Colonic mucosa (tissue), 4 donors: ENCODE measurements at places on chromosomes 6 and 20. TPM values are rescaled to one million over a fixed set of nuclear protein-coding genes. Genes with fewer than 3 reads are reported as not detected.
A peak's percentile ranks its signal among the peaks of the same experiment; 100 is the strongest.

DNA sequence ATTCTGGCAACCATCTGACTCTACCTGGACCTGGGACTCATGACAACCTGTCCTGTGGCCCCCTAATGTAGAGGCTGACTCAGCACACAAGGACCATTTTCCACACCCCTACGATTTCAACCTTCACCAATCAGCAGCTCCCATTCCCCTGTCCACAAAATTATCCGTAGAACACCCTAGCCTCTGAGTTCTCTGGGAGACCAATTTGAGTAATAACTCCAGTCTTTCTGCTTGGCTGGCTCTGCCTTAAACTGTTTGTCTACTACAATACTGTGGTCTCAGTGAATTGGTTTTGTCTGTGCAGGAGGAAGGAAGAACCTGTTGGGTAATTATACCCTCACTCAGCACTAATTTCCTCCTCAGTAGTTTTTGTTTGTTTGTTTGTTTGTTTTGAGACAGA lies 99.3 kb upstream of the MRPS10 start:
- no peaks in the 10 kb centered on the region for H3K27me3 ChIP-seq
- no peaks in the 10 kb centered on the region for H3K36me3 ChIP-seq
- peak overlapping the region; percentile 39 for H3K27ac ChIP-seq
- no peak for DNase-seq
- no peak overlapping the region for H3K4me3 ChIP-seq

Gene MATN4
- total RNA-seq, result 0.47 TPM

DNA sequence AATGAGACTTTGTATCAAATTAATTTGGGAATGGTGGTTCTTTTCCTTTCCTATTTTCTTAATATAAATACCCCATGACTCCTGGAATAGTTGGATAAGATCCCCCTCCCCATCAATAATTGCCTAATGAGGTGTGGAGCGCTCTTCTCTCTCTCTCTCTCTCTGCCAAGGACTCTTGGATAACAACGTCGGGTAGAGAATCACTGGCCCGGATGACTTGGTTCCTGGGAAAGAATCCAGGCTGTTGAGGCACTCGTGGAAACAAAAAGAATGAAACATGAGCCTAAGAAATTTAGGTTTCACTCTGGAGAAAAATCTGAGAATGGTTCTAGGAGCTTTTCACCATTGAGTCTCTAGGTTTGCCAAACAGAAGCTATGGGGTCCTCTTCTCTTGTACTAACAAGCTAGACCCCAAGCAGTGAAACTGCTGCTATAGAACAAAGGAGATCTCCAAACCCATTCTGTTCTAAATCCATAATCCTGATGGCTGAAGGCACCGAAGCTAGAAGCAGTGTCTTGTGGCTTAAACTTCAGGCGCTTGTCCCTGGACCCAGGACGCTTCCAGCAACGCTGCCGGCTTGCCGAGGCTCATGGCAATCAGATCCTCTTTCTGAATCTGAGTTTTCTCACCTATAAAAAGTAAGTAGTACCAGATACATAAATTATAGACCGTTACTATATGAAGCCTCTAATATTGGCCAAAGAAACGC lies 241.6 kb upstream of the BTBD3 start:
- no peak for DNase-seq
- no peaks in the 10 kb centered on the region for H3K27me3 ChIP-seq
- H3K4me3 ChIP-seq, result no peak overlapping the region
- no peak overlapping the region for H3K27ac ChIP-seq
- no peaks in the 10 kb centered on the region for H3K4me1 ChIP-seq
- no peaks in the 10 kb centered on the region for H3K36me3 ChIP-seq

DNA sequence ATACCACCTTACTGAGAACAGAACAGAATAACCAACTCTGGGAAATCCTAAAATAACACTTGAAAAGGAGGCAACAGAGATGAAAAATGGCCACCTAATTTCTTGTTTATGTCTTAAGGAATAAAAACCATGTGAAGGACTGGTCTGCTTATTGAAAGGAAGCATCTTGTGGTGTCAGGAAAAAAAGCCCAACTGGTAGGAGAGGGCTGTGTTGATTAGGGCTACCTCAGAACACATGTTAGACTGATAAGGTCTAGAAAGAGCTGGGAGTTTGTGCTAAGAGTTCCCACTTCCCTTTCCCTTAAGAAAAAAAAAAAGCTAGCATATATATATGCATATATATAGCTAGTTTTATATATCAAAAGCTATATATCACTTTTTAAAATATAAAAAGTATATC lies 425.3 kb upstream of the BTBD3 start:
- no peaks in the 10 kb centered on the region for H3K27me3 ChIP-seq
- no peak overlapping the region for H3K4me3 ChIP-seq
- H3K36me3 ChIP-seq, result no peaks in the 10 kb centered on the region
- H3K27ac ChIP-seq, result no peak overlapping the region

DNA sequence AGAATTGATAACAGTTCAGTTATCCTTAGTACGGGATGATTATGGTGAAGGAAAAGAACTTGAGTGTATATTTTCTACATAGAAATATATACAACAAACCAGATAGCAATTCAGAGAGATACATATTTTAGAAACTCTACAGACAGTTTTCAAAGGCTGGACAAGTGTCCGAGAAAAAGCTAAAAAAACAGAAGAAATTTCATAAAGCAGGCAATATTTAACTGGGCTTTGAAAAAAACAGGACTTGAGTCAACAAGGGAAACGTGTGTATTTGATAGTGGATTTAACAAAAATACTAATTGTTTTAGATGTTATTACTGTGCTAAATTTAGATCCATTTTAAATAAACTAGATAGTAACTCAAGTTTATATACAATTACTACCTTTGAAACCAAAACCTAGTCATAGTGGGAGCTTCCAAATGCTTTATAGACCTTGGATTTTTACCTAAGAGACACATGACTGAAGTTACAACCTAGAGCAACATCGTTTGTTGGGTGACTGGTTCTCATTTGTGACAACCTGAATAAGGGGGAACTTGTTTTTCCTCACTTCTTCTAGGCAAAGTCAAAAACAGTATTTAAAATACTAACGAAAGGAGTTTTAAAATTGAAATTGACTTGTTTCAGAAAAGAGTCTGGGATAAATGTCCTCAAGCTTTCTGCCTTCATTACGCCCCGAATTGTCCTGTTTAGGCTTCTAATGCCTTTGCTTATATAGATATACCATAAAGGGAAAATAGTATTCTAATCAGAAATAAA lies 116.7 kb upstream of the PRSS16 start:
- no peak for DNase-seq
- no peaks in the 10 kb centered on the region for H3K27me3 ChIP-seq
- no peaks in the 10 kb centered on the region for H3K4me1 ChIP-seq
- H3K27ac ChIP-seq, result peak overlapping the region; percentile 95
- H3K4me3 ChIP-seq, result peak overlapping the region; percentile 43

GRCh38 chr6:13243033-13243432 lies 85.3 kb downstream of the TBC1D7 start:
- H3K27ac ChIP-seq, result no peak overlapping the region
- no peaks in the 10 kb centered on the region for H3K27me3 ChIP-seq
- DNase-seq, result no peak

DNA sequence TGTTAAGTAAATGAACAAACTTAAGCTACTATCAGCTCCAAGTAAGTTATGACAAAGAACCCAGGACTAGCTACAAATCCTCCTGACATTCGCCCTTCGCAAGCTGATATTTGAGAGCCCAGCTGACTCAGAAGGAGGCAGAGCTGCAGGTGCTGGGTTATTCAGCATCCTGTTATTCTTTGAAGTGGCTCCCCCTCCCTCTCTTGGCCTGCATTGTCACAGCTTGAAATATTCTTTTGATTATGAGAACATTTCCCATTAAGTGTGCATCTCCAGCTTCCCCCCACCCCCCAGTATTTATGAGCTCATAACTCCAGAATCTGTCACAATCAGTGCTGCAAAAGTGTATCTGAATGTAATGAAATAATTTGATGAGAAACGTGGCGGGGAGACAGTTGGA lies 78.8 kb upstream of the RALY start:
- H3K4me3 ChIP-seq, result no peak overlapping the region
- DNase-seq, result no peak
- no peaks in the 10 kb centered on the region for H3K36me3 ChIP-seq
- H3K27me3 ChIP-seq, result no peaks in the 10 kb centered on the region
- H3K27ac ChIP-seq, result no peak overlapping the region

DNA sequence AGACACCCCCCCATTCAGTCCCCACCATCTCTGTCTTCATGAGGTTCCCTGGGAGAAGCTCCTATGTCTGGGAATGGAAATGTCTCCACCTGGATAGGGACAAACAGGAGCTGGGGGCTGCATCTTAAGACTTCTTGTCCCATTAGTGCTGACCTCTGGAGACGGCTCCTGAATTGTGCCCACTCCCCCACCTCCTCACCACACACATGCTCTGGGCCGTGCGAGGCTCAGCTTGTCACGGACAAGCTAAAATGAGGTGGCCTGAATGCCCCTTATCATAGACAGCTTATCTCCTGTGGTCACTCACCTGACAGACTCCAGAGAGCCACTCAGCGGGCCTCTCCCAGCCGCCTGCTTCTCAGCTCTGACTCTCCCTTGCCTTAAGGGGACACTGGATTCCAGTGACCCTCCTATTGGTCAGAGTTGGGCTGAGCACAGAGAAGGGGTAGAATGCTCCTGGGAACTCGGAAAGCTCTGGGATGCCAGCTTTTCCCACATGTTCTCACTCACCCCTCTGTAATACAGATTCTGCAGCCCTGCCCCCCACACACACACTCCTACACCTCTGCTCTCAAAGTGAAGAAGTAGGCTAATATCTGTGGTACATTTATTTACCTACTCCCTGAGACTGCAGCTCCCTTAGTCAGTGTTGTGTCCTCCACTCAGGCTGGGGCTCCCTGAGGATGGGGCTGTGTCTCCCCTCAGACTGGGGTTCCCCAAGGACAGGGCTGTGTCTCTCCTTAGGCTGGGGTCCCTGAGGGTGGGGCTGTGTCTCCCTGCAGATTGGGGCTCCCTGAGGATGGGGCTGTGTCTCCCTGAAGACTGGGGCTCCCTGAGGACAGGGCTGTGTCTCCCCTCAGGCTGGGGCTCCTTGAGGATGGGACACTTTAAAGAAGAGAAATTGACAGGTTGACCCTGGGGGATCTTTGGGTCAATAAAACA lies 167.5 kb downstream of the VEGFA start:
- no peak for DNase-seq
- H3K27me3 ChIP-seq, result no peaks in the 10 kb centered on the region
- no peak overlapping the region for H3K4me3 ChIP-seq
- H3K36me3 ChIP-seq, result no peaks in the 10 kb centered on the region
- H3K27ac ChIP-seq, result no peak overlapping the region

DNA sequence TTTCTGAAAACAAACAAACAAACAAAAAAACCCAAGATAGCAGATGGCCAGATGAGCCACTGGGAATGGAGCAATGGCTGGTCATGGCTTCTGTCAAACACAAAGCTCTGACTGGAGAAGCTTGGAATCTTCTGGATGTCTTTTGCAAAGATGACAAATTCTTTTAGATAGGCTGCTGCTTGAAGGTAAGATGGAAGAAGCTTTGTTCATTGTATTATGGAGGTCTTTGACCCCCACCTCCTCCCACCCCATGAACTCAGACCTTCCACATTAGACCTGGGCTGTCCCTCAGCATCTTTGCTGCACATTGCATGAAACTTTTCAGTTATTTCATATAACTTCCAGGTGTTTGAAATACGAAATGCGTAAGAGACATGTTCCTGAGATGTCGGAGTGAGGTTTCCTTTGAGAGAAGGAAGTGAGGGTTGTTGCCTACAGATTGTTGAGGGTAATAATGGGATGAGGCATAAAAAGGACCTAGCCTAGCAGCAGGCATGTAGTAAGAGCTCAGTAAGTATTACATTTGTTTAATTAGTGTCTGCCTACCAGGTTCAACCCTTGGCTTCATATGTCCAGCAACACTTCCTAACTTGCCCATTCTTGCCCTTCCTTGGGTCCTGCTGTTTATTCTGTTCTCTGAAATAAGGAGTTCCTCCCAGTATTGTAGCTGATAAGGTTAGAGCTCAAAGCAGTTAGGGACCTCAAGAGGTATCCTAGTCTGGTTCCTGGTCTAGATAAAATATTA lies 51.4 kb upstream of the IER3 start:
- no peak overlapping the region for H3K27ac ChIP-seq
- no peaks in the 10 kb centered on the region for H3K27me3 ChIP-seq
- no peaks in the 10 kb centered on the region for H3K4me1 ChIP-seq
- H3K36me3 ChIP-seq, result no peaks in the 10 kb centered on the region

DNA sequence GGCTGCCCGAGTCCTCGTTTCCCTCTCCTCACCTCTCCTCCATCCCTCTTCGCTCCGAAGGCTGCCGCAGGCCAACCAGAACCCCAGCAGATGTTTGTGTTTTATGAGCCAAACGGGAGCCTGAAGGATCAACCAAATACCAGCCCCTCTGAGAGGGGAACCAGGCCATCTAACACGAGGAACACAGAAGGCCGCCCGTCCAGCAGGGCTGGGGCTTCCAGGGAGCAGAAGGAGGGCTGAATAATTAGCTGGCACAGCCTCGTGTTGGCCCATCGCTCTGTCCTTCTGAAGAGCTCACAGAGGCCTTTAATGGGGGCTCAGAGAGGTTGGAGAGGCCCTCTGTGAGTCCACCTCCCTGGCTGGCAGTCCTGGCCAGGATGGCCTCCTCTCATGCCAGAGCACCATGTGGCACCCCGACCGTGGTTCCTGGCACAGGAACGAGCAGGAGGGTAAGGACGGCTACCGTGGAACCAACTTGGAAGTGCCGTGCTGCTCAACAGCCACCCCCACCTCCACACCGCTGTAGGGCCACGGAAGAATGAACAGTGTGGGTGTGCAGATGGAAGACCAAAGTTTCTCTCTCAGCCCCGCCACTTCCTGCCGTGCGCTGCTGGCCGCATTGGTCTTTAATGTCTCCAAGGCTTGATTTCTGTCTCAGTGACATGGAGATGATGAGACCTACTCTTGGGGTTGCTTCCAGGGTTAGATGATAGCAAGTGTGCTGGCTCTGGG lies 155.2 kb downstream of the SCML4 start:
- no peaks in the 10 kb centered on the region for H3K27me3 ChIP-seq
- no peaks in the 10 kb centered on the region for H3K36me3 ChIP-seq
- H3K27ac ChIP-seq, result no peak overlapping the region
- no peak overlapping the region for H3K4me3 ChIP-seq

DNA sequence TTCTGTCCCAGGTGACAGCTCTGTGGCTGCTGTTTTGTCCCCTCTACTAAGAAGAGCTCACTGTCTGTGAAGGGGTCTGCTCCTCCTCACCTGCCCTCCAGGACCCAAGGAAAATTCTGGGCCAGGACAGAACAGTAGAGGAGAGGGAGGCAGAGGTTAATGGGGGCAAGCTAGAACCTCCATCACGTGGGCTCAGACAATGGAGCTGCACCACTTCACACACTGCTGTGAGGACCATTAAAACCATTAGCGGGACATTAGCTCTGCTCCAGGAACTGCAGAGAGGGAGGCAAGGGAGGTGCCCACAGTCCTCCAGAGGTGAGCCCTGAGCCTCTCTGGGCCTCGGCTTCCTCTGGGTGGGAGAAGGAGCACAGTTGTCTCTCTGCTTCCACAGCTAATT lies 78.4 kb downstream of the NOL4L start:
- no peak for DNase-seq
- H3K27ac ChIP-seq, result no peak overlapping the region
- H3K27me3 ChIP-seq, result no peaks in the 10 kb centered on the region
- no peak overlapping the region for H3K4me3 ChIP-seq
- no peaks in the 10 kb centered on the region for H3K36me3 ChIP-seq

Gene SF3B5
- total RNA-seq, result 149 TPM
